ENCODE measurements at places on chromosomes 4 and X.

DNA sequence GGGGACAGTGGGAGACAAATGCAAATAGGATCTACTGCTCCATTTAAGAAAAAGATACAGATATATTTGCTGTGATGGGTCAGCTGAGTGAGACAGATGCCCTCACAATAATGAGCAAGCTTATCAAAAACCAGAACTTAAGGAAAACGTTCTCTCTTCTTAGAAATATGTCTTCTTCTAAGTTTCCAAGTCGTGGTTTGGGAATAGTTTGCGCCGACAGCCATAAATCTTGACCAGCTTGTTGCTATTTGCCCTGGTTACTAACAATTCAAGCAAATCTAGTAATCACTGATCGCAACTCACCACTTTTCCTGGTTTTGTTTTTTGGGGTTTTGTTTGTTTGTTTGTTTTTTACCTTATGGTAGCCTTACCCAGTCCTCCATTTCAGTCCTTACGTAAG, 67.6 kb upstream of the GUCY1A1 start:
- no peak for DNase-seq

- DNase-seq, result no peak
Observed at GRCh38 chr4:128686810-128687209, 122.7 kb upstream of the JADE1 start.

- no peak for DNase-seq
Observed at GRCh38 chrX:107226757-107227156, 20.3 kb downstream of the DNAAF6 start.

DNA sequence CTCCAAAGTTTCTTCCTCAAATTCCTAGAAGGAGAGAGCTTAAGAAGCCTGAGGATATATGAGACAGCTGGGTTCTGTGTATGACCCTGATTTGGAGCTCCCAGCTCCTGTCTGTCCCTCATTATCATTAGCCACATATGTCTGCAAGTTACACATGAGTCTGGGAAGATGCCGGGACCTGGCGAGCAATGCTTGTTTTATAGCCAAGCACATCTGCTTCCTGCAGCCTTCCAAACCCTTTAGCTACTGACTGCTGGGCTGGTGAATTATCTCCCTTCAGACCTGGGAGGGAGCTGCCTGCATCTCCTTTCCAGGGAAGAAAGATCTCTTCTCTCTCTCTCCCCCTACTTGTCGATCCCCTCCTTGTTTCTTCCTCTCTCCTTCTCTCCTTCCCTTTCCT, 556.7 kb upstream of the BOD1L1 start:
- DNase-seq, result peak; percentile 51

DNA sequence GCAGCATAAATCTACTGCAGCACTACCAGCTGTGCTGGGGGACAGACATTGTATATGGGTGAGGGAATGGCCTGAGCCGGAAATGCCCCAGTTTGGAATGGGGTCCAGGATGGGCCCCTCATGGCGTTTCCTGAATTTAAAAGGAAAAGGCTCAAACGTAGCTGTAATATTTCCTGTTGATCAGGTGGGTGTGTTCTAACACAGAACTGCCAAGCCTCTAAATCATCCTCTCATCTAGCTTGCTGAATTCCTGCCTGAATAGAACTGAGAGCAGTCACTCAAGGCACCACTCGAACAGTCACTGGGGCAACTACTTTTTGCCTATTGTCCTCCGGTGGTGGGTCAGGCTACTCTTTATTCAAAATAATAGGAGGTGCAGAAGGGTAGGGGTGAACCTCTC, 28.7 kb downstream of the ADH6 start:
- DNase-seq, result no peak

- DNase-seq, result no peak
Observed at GRCh38 chr4:42497142-42497910, 100.0 kb downstream of the SHISA3 start.

DNA sequence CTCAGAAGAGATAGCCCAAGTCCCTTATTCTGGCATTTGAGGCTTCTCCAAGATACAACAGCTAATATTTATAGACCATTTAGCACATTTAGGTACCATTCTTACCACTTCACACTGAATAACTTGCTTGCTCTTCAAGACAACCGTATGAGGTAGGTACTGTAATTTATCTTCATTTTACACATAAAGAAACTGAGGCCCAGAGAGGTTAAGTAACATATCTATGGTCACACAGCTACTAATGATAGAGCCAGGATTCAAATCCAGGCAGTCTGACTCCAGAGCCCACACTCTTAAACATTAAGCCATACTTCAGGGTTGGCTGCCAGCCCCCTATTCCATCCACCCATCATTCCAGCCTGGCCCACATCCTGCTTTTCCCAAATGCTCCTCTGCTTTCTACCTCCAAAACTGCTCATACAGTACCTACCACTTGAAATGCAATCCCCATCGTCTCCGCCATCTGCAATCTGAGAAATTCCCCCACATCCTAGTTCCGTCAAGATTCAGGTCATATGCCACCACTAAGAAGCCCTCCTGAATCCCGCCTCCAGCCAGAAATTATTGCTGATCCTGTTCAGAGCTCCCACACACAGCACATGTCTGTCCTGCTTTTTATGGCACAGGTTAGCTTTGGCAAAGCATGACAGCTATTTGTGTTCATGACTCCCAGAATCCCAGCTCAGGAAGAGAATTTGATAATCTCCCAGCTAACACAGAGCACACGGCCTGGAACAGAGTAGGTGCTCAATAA, 23.5 kb downstream of the IQSEC2 start:
- DNase-seq, result no peak

DNA sequence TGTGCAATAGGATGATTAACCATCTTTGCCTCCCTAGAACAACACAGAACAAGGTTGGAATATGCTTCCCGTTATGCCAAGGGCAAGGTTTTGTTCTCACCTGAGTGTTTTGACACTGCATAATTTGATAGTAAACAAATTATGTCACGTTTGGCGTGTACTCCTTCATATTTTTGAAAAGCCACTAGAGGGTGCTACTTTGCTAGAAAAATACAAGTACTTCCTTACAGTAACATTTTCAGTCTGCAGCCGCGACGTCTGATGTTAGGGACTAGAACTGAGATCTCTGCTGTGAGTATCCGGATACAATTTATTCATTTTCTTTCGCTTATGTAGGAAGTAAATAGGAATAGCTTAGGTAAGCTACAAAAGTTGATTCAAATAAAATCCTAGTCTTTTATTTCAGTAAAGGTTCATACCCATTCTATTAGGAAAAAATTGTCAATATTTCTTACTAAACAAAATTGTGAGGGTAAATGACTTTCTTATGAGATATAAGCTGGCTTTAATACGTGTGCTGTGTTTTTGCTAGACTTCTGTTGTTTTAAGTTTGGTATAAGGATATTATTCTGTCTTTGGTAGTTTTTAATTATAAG, 181.1 kb upstream of the WDFY3 start:
- DNase-seq, result peak; percentile 36

GRCh38 chr4:61918987-61919386, 718.9 kb downstream of the ADGRL3 start:
- DNase-seq, result no peak

DNA sequence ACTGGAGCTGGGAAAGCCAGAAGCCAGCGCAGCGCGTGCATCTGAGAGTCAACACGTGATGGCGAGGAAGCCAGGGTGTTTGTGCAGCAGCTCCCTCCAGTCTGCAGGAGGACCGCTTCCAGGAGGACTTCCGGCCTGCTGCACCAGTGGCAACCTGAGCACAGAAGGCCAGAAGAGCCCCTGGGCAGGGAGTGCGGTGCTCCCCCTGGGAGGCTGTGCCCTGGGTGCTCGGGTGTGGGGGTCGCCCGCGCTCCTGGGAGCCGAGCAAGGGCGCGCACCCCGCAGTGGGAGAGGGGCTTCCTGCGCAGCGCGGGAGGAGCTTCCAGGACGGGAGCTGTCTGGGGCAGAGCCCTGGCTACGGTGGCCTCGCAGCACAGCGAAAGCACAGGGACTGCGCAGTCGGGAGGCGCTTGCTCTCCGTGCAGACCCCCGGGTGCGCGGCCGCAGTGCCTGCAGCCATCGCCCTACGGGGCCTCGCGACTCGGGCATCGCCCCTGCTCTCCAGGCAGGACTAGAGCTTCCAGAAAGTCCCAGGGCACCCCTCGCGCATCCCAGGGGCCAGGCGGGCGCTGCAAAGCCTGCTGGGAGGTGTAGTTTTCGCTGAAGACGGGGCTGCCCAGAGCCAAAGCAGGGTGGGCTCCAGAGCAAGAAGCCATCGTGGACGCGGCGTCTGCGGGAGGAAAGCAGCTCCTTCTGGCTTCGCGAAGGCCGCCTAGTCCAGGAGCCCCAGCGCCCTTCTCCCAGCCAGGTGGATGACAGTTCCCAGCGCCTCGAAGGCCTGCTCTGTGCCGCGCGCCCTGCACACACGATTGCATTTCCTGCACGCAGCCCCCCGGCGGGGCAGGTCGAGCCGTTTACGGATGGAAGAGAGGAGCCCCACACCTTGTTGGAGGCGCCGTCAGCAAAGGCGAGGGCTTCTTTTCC, 24.1 kb upstream of the WFS1 start:
- DNase-seq, result no peak

- no peak for DNase-seq
Observed at GRCh38 chr4:109091727-109092409, 210.6 kb downstream of the COL25A1 start.

GRCh38 chr4:164060456-164060855, 566.0 kb downstream of the TMA16 start:
- DNase-seq, result no peak

DNA sequence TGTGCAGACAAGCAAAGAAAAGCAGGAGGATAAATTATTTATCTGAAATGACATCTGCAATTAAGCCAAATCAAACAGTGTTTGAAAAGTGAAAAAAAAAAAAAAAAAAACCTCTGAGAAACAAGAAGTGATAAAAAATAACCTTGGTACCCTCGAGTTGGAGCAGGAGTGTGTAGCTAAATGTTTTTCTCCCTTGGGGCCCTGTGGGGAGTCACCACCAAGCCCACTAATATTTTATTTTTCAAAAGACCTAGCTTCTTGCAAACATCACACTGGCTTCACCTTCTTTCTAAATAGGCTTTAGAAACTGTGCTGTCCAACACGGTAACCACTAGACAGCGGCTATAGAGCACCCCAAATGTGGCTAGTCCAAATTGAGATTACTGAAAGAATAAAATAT, 47.7 kb downstream of the SNX25 start:
- DNase-seq, result no peak

DNA sequence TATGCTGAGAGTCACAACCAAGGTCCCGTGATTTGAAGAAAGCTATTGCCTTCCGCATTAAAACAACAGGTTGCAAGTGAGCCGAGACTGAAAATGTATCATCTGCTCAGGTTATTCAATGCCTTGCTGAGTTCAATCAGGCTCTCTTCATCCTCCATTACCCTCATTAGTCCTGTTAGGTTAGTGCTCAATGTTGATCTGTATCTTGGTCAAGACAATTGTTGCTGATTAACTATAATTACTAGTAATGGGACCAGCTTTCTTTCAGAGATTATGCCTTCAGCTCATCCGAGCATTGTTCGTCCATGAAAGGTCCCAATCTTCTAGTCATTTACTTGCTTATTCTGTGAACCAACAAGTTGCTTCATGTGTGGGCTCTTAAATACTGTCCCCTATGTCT, 534.6 kb upstream of the FAM241A start:
- DNase-seq, result no peak

GRCh38 chrX:22124098-22124497, 92.0 kb downstream of the PHEX start:
- DNase-seq, result no peak

DNA sequence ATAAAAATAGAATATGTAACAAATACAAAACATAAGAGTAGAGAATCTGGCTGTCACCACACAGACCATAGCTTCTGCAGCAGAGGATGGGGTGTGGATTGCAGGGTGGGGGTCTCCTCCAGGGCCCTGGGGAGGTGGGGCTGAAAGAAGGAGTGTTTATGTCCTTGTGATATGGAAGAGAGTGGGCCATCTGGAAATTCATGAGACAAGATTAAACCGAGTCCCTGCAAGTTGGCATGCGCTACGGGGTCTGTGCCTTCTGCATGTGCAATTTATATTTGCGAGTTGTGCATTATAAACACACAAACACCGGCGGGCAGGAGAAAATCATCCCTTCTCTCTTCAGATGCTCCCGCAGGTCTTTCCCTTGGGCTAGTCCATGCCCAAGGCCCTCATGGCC, 145.9 kb downstream of the EVC2 start:
- no peak for DNase-seq

- DNase-seq, result no peak
Observed at GRCh38 chrX:103710609-103711008, at the start of gene TMEM31. Gene TMEM31 (plus strand): TSS chrX:103710909. CDS start chrX:103712259, 1,350 bp downstream.

- no peak for DNase-seq
Observed at GRCh38 chrX:120358737-120359456, 3.0 kb upstream of the ATP1B4 start.

DNA sequence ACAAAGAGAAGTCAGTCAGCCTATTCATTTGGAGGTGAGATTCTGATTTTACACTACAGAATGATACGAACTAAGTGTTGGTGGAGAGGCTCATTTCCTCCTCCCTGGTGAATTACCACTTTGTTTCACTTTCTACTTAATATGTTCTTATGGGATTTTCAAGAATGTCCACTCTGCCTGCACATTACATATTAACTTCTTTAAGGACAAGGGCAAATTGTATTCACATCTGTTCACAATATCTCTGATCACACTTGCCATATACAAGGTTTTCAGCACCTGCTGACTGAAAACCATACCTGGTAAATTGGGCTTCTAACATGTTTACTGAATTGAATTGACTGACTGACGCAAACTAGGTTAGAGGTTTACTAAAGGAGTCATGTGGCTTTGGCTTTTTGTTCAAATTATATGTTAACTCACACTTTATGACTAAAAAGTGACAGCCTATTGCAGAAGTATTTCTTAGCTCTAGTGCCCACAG, 188.4 kb upstream of the MBNL3 start:
- no peak for DNase-seq

DNA sequence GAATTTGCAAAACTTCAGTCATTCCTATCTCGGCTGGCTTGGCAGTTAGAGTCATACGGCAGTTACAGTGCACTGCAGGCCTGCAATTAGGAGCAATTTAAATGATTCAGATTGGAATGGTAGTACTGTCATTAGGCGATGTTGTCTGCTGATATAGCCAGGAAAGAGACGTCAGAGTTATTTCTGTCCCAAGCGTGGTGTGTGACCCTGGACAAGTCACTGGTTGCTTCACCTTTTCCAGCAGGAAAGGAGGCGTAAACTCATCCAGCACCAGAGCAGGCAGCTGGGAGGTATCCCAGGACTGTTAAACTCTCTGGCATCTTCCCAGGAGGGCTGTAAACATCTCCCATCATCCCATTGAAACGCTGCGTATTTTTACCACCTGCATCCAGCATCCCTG, 836 bp upstream of the LNX1 start:
- DNase-seq, result no peak

- no peak for DNase-seq
Observed at GRCh38 chr4:181619651-181620050, 623.6 kb upstream of the TENM3 start.

- DNase-seq, result no peak
Observed at GRCh38 chr4:48180234-48180633, 46.2 kb upstream of the TXK start.

GRCh38 chr4:66927937-66928336, 617.4 kb downstream of the CENPC start:
- no peak for DNase-seq

DNA sequence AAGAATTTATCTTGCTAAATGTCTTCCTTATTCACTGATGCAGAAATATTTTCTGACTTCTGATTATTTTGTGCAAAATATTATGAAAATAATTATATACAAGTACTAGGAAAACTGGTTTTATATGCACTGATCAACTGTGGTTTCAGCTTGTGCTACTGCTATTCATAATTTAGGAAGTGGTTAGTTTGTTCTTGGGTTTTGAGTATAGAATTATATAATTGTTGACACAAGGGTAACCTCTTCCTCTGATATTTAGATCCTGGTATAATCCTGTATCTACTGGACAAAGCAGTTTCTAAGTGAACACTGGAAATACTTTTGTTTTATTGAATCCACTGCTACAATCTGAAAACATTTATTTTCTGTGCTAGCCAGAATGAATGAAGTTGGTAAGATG, 182.8 kb downstream of the PDGFC start:
- DNase-seq, result no peak
